ENCODE measurements at places on chromosomes 5 and 9. TPM values are rescaled to one million over a fixed set of nuclear protein-coding genes. Genes with fewer than 3 reads are reported as not detected.

Gene GABRA6
- total RNA-seq = not detected

Gene CDKN2A
- total RNA-seq = not detected

DNA sequence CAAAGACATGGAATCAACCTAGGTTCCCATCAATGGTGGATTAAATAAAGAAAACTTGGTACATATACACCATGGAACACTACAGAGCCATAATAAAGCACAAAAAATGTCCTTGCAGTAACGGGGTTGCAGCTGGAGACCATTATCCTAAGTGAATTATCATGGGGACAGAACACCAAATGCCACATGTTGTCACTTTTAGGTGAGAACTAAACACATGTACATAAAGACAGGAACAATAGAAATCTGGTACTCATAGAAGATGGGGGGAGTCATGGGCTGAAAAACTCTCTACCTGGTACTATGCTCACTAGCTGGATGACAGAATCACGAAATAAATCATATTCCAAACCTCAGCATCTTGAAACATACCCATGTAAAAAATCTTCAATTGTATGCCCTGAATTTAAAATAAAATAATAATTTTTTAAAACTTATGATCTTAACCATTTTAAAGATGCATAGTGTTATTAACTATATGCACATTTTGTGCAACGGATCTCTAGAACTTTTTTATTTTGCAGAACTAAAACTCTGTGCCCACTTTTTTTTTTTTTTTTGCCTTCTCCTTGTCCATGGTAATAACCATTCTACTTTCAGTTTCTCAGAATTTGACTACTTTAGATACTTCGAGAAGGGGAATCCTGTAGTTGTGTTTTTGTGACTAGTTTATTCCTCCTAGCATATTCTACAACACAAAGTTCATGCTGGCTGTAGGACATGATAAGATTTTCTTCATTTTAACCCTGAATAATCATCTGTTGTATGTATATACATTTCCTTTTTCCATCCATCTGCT lies 1081.6 kb upstream of the ACO1 start:
- no peaks in the 10 kb centered on the region for H3K36me3 ChIP-seq

GRCh38 chr9:38284039-38284575 lies 108.4 kb upstream of the ALDH1B1 start:
- H3K4me1 ChIP-seq = peaks cover 30% of the 10 kb centered on the region
- no peak overlapping the region for H3K27ac ChIP-seq
- no peaks in the 10 kb centered on the region for H3K36me3 ChIP-seq
- H3K27me3 ChIP-seq = peaks cover 16% of the 10 kb centered on the region

Gene FAT2
- 0.02 TPM for total RNA-seq

- no peaks in the 10 kb centered on the region for H3K36me3 ChIP-seq
- no peak overlapping the region for H3K4me3 ChIP-seq
- peaks cover 4% of the 10 kb centered on the region for H3K27me3 ChIP-seq
- no peaks in the 10 kb centered on the region for H3K4me1 ChIP-seq
Measured at GRCh38 chr5:7794311-7794710, 56.6 kb downstream of the CFAP90 start.

- H3K36me3 ChIP-seq = no peaks in the 10 kb centered on the region
- DNase-seq = no peak
- no peak overlapping the region for H3K4me3 ChIP-seq
Measured at GRCh38 chr5:73642344-73642743, 16.3 kb downstream of the ARHGEF28 start.

Gene DIRAS2
- 0.27 TPM for total RNA-seq

- H3K4me3 ChIP-seq = no peak overlapping the region
- peak overlapping the region; percentile 13 for H3K27ac ChIP-seq
- peak; percentile 68 for DNase-seq
- H3K36me3 ChIP-seq = no peaks in the 10 kb centered on the region
- H3K27me3 ChIP-seq = no peaks in the 10 kb centered on the region
- H3K4me1 ChIP-seq = peaks cover 12% of the 10 kb centered on the region
Measured at GRCh38 chr5:159510282-159510681, 180.0 kb upstream of the IL12B start.

Gene LCN1
- not detected for total RNA-seq

- H3K4me1 ChIP-seq = no peaks in the 10 kb centered on the region
- H3K27ac ChIP-seq = no peak overlapping the region
- no peaks in the 10 kb centered on the region for H3K36me3 ChIP-seq
- H3K27me3 ChIP-seq = no peaks in the 10 kb centered on the region
Measured at GRCh38 chr9:111187376-111187775, 142.6 kb downstream of the OR2K2 start.

Gene ACOT12
- not detected for total RNA-seq

- H3K4me3 ChIP-seq = no peak overlapping the region
- peaks cover 40% of the 10 kb centered on the region for H3K4me1 ChIP-seq
- H3K27me3 ChIP-seq = peaks cover 2% of the 10 kb centered on the region
- no peak overlapping the region for H3K27ac ChIP-seq
- no peaks in the 10 kb centered on the region for H3K36me3 ChIP-seq
Measured at GRCh38 chr9:71819115-71819739, 50.9 kb upstream of the CEMIP2 start.

Gene LCN12
- total RNA-seq = 2.9 TPM

DNA sequence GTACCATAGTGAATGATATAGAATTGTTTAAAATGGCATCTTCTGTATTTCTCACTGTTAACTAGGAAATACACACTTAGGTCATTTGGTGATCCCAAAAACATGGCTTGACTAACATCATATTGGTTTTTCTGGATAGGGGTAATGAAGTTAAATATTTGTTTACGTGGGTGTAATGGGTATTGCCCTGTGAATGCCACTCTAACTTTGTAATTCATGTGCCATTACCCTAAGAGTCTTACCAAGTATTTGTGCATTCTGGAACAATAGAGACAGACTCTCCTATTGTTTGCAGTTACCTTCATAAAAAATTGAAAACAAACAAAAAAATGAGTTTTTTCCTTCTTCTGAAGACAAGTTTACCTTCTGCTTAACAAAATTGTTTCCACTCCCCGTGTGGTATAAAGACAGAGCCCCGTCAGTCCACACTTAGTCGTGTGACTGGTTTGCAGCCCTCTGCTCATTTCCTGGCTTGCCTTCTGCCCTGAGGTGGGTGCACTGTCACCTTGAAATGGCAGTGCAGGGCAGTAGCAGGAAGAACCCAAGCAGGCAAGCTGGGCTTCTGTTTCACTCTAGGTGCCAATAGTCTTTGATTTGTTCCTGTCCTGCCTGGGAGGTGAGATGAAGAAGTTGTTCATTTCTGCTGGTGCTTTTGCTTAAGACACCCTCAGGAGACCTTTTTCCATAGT lies 9.6 kb upstream of the CATSPER3 start:
- no peak overlapping the region for H3K27ac ChIP-seq
- H3K27me3 ChIP-seq = no peaks in the 10 kb centered on the region
- no peak for DNase-seq
- no peak overlapping the region for H3K4me3 ChIP-seq

GRCh38 chr5:173191561-173191960 lies 43.4 kb downstream of the NKX2-5 start:
- peaks cover 2% of the 10 kb centered on the region for H3K27me3 ChIP-seq
- no peaks in the 10 kb centered on the region for H3K36me3 ChIP-seq
- no peak for DNase-seq
- H3K27ac ChIP-seq = no peak overlapping the region
- no peaks in the 10 kb centered on the region for H3K4me1 ChIP-seq

Gene IQGAP2
- 1.4 TPM for total RNA-seq

- H3K36me3 ChIP-seq = peaks cover 6% of the 10 kb centered on the region
- no peak for DNase-seq
- H3K4me3 ChIP-seq = no peak overlapping the region
- peaks cover 15% of the 10 kb centered on the region for H3K4me1 ChIP-seq
- H3K27ac ChIP-seq = no peak overlapping the region
Measured at GRCh38 chr9:130230631-130231030, 34.9 kb upstream of the HMCN2 start.

- no peaks in the 10 kb centered on the region for H3K27me3 ChIP-seq
- H3K4me3 ChIP-seq = no peak overlapping the region
- no peaks in the 10 kb centered on the region for H3K36me3 ChIP-seq
Measured at GRCh38 chr9:103802068-103802467, 292.0 kb upstream of the SMC2 start.

GRCh38 chr5:17118631-17119030 lies 98.8 kb upstream of the BASP1 start:
- peaks cover 4% of the 10 kb centered on the region for H3K36me3 ChIP-seq
- H3K27ac ChIP-seq = no peak overlapping the region
- no peak overlapping the region for H3K4me3 ChIP-seq
- DNase-seq = no peak
- no peaks in the 10 kb centered on the region for H3K4me1 ChIP-seq
- H3K27me3 ChIP-seq = peaks cover 2% of the 10 kb centered on the region

Gene LCN9
- not detected for total RNA-seq

- H3K36me3 ChIP-seq = peaks cover 6% of the 10 kb centered on the region
- H3K4me1 ChIP-seq = no peaks in the 10 kb centered on the region
- no peak overlapping the region for H3K27ac ChIP-seq
- H3K4me3 ChIP-seq = no peak overlapping the region
Measured at GRCh38 chr5:177249761-177250537, 53.6 kb downstream of the RAB24 start.

GRCh38 chr9:96417051-96417586 lies 1.1 kb downstream of the ZNF367 start:
- peak overlapping the region; percentile 91 for H3K27ac ChIP-seq
- H3K4me1 ChIP-seq = peaks cover 17% of the 10 kb centered on the region
- peak overlapping the region; percentile 96 for H3K4me3 ChIP-seq
- no peaks in the 10 kb centered on the region for H3K36me3 ChIP-seq

GRCh38 chr9:7137571-7137970 lies 379.8 kb downstream of the KDM4C start:
- H3K4me3 ChIP-seq = no peak overlapping the region
- no peaks in the 10 kb centered on the region for H3K27me3 ChIP-seq
- H3K4me1 ChIP-seq = no peaks in the 10 kb centered on the region
- DNase-seq = no peak
- H3K27ac ChIP-seq = no peak overlapping the region

- H3K4me3 ChIP-seq = no peak overlapping the region
- peaks cover 3% of the 10 kb centered on the region for H3K27me3 ChIP-seq
- no peaks in the 10 kb centered on the region for H3K4me1 ChIP-seq
- peaks cover 5% of the 10 kb centered on the region for H3K36me3 ChIP-seq
- DNase-seq = no peak
Measured at GRCh38 chr5:5739490-5739945, 317.0 kb downstream of the ICE1 start.

- no peak for DNase-seq
- no peak overlapping the region for H3K4me3 ChIP-seq
- no peak overlapping the region for H3K27ac ChIP-seq
Measured at GRCh38 chr5:168327994-168328393, 36.5 kb downstream of the WWC1 start.

Gene SPINK5
- 7.5 TPM for total RNA-seq
